ENCODE measurements at places on chromosomes 2 and 18.

DNA sequence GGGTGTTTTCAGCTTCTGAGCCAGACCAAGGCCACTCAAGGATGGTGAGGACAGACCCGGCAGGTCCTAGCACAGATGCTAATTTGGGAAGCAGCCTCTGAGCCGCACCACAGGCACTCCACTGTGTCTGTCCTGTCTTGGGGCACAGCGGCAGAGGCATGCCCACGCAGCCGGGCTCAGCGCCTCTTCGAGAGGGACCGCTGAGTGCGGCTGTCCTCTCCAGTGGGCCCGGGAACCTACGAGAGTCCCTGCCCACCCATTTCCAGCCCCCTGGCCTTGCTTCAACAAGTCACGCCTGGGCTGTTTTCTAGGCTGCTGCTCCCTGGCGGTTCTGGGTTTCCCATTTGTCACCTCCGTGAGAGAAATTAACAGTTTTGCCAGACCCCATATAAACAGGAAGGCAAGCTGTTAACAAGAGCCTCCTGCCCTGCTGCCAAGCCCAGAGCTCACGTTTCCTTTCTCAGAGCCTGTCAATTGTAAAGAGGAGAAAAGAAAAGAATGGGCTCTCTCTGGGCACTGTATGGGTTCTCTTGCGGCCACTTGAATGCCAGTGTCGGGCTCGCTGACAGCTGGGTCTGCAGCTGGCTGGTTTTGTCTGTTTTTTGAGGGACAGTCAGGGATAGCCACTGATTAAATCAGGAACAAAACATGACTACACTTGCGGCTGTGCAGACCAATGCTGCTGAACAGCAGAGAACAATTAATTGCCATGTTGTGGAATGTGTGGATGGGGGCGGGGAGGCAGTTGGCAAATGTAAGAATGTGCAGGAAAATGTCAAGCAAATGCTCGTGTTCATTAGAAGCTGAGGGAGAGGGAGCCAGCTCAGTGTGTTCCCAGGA lies 30.6 kb downstream of the TMEM17 start:
- DNase-seq, result peak; percentile 6

- DNase-seq, result no peak
These were observed 37.5 kb upstream of the ZNF385B start for GRCh38 chr2:179898873-179899272.

DNA sequence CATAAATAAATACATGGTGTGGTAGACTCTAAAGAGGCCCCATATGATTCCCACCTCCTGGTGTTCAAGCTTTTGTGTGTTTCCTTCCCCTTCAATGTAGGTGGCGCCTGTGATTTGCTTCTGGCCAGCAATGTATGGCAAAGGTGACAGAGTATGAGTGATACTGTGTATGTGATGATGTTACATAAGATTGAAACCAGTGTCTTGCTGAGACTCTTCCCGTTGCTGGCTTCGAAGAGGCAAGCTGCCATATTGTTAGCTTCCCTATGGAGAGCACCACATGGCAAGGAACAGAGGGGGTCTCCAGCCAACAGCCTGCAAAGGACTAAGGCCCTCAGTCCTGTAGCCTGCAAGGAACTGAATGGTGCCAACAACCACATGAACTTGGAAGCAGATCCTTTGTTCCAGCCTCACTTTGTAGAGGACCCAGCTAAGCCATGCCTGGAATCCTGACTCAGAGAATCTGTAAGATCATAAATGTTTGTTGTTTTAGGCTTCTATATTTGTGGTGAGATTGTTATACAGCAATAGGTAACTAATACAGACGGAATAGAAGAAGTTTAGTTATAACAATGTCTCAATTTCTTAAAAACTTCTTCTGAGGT lies 1.7 kb upstream of the SMAD4 start:
- no peak for DNase-seq

DNA sequence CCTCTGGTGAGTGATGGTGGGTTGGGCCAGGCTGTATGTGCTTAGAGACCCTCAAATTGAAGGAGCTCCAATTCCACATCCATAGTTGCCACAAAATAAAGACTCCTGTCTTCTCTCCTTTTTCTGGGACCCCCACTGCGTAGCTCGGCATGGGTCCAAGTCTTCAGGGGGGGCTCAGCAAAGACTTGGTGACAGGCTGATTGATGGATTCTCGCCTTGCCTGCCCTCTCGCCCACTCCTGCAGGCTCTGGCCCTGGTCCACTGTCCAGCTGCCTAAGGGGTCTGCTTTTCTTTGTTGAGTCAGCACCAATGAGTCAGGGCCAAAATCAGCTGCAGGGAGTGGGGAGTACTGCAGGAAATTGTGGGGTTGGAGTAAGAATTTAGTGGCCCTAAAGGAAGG lies 21.5 kb downstream of the RPL37A start:
- no peak for DNase-seq

GRCh38 chr2:224145751-224146355 lies 106.8 kb upstream of the SERPINE2 start:
- no peak for DNase-seq

DNA sequence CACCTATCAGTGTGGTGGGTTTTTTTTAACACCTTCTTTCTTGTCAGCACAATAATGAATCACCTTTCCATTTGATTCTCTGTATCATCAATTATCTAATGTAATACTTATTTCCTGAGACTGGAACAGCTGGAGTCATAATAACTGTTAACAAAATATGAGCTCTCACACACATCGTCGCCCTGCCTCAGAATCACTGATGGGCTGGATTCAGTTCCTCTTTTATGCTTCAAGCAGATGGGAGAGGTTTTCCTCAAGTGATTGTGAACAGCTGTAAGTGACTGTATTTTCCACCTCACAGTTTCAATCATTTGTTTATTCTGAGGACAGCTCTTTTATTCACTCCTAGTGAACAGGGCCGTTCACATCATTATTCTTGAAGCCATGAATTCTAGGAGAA lies 330.2 kb downstream of the DSC3 start:
- no peak for DNase-seq

GRCh38 chr2:120299561-120299960 lies 46.4 kb upstream of the INHBB start:
- DNase-seq, result no peak

All from NCI-H2171 (cell line).